ENCODE measurements at places on chromosomes 5 and 9.

- DNase-seq, result no peak
These were observed 34.7 kb downstream of the SLC6A7 start for GRCh38 chr5:150224483-150225027.

- DNase-seq, result no peak
These were observed 199.6 kb upstream of the DAB2 start for GRCh38 chr5:39624268-39624886.

GRCh38 chr5:158976035-158976434 lies 123.7 kb downstream of the EBF1 start:
- no peak for DNase-seq

- DNase-seq, result no peak
These were observed 1448.9 kb upstream of the CDH6 start for GRCh38 chr5:29744618-29745017.

- no peak for DNase-seq
These were observed 194.8 kb downstream of the CRB2 start for GRCh38 chr9:123550797-123551196.

GRCh38 chr5:163005949-163006348 lies 431.4 kb upstream of the CCNG1 start:
- DNase-seq, result no peak

DNA sequence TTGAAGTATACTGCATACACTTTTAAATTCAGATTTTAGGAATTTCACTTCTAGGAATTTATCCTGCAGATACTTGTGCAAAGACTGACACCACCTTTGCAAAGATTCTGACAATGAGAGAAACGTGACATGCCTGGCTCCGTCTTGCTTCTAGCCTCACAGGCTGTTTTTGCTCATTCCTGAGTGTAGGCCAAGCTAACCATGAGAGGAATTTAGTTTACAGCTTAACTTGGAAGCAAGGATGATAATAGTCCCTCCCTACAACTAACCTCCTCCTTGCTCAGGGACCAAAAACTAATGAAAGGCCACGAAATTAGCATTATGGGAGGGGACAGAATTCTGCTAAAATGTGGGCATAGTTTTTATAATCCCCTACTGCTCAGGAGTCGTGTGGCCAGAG lies 31.1 kb downstream of the C5orf22 start:
- peak; percentile 10 for DNase-seq

DNA sequence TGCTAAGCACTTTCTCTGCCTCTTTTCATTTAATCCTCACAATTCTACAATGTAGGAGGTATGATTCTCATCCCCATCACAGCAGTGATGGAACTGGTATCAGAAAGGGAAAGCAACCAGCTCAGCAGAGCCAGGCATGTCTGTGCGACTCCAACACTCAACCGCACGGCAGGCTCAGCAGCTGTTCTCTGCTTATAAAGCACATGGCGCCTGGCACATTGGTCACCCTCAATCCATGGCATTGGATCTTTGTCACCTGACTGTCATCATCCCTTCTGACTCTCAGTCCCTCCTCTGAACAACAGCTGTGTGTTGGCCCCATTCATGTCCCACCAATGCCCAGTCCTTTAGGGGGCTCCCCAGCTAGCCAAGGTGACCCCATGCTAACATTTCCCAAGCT lies 45.1 kb upstream of the HAND1 start:
- DNase-seq, result no peak

DNA sequence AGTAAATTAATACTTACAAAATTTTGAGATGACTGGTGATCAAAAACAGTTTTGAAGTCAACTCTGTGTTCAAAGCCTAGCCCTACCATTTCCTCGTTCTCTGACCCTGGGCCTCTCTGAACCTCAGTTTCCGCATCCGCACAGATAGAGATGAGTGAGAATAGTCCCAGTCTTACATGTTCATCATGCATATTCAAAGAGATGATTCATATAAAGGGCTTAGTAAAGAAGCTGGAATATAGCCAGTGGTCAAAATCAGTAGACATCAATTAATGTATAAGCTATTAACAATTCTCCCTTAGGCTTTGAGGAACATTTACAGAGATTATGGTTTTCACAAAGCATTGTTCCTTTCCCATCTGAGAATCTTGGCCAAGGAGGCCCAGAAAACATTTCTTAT lies 250.6 kb downstream of the SPOCK1 start:
- no peak for DNase-seq

GRCh38 chr9:116095403-116095802 lies 58.2 kb upstream of the PAPPA start:
- DNase-seq, result no peak

- DNase-seq, result no peak
These were observed 26.2 kb upstream of the BARHL1 start for GRCh38 chr9:132556235-132556634.

DNA sequence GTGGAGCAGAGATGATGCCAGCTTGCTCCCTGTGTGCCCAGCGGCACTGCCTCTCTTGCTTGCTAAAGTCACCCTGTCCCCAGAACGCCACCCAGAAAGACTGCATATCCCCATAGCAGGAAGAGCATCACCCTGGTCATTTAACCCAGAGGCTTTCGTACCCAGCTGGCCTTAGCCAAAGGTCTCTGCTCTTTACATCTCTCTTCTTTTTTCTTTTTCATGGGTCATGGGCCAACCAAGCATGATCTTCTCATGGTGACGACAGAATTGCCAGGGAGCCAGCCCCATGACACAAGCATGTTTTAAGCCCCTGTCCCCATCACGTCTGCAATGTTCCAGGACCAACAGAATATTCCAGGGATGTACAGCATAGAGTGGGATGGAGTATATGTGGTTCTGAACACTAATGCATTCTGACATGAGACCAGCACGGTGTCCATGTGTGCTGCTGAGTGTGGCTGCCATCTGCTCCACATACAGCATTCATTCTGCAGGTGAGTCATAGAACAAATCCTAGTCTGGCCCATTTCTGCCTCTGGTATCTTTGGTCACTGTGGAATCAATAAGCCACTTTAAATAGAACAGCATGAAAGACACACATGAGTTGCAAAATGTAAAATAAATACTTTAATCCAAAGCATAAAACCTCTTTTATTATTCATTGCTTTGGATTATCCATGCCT lies 203.0 kb downstream of the MED10 start:
- DNase-seq, result no peak

GRCh38 chr9:117860849-117861248 lies 156.6 kb downstream of the TLR4 start:
- DNase-seq, result no peak

DNA sequence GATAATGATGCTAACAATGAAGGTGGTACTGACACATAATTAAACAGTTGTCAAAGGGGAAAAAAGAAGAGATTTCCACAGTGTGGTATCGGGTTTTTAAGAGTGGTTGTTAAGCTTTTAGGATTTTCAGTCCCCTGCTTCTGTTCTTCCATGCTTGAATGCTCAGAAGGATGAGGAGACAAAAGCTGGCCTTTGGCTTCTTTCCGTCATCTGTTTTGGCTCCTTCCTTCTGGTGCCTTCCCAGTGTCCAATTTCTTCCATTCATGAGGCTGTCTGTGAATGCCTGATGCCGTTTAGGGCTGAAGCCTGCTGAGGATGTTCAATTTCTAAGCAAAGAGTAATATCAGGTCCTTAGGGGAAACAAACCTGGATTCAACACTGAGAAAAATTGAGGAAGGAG lies 179.6 kb upstream of the GLRA1 start:
- no peak for DNase-seq

- DNase-seq, result no peak
These were observed 362.0 kb upstream of the CDH10 start for GRCh38 chr5:25006734-25007133.

- DNase-seq, result no peak
These were observed 49.2 kb upstream of the KIAA1958 start for GRCh38 chr9:112437406-112437805.

GRCh38 chr5:6783787-6784186 lies 70.6 kb downstream of the TENT4A start:
- DNase-seq, result no peak

- DNase-seq, result peak; percentile 94
These were observed 55.6 kb downstream of the PTPDC1 start for GRCh38 chr9:94139672-94140417.

GRCh38 chr5:62412549-62413329 lies at the start of gene IPO11:
Gene IPO11, plus strand, starts transcription at chr5:62412763. Its CDS starts 24,517 bp downstream, at chr5:62437280.
- DNase-seq, result peak; percentile 100

GRCh38 chr9:72132052-72132451 lies 17.2 kb upstream of the GDA start:
- DNase-seq, result no peak

- DNase-seq, result no peak
These were observed 23.3 kb upstream of the PRDM9 start for GRCh38 chr5:23484096-23484495.

- no peak for DNase-seq
These were observed 352.1 kb downstream of the MLLT3 start for GRCh38 chr9:20270161-20270560.

GRCh38 chr9:118273048-118273447 lies 568.8 kb downstream of the TLR4 start:
- DNase-seq, result no peak

DNA sequence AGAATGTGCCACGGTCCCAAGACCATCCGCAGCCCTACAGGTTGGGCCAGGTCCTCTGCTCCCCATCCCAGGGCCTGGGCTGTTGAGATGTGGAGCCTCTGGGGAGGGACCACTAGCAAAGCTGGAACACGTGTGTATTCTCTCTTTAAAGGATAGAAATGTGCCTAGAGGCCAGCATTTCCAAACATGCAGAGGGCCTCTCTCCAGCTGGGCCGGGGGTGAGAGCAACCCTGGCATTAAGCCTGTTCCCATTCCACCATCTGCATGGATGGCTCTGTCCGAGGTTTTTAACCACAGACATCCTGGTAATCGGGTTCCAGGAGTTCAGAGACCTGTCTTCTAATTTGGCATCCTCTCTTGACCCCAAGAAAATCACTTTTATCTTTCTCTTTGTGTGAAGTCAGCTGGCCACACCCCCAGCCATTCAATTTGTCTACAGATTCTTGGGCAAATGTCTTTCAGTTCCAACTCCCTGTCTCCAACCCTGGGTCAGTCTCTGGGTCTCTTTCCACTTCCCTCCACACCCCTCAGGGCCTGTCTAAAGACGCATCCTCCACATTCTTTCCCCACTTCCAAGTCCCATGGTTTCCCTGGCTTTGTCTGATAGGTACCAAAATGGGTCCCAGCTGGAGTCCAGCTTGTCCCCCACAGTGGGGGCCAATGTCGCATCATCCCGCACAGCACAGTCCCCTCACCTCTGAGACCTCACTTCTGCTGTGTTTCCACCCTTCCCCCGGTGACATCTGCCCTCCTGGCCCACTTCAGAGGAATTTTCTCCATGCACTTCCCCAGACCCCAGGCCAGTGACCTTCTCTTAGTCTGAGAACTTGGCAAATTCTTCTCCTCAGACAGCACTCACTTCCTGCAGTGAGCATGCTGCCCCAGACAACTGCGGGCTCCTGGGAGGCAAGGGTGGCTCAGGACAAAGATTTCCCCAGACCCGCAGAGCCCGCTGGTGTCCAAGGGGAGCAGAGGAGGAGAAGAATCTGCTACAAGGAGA lies 56.8 kb downstream of the PTPDC1 start:
- DNase-seq, result no peak

DNA sequence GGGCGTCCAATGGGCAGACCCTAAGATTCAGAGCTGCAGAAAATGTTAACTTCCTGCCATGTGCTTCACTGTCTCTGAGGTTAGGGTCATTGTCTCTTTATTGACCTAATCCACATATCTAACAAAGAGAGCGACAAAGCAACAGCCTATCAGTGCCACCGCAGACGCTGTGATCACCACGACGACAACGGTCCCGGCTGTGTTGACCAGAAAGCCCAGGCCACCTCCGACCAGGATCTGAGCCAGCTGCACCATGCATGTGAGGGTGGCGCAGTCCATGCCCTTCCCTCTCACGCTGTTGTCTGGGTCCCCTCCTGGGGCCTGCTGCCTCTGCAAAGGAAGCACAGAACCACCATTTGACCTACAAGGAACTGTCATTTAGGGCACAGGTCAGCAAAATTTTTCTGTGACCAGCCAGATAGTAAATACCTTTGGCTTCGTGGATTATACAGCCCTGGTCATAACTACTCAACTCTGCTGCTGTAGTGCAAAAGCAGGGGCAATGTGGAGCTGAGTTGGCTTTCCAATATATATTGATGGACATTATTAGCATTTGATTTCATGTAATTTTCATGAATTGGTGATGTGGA lies 8.5 kb downstream of the RXFP3 start:
- no peak for DNase-seq

DNA sequence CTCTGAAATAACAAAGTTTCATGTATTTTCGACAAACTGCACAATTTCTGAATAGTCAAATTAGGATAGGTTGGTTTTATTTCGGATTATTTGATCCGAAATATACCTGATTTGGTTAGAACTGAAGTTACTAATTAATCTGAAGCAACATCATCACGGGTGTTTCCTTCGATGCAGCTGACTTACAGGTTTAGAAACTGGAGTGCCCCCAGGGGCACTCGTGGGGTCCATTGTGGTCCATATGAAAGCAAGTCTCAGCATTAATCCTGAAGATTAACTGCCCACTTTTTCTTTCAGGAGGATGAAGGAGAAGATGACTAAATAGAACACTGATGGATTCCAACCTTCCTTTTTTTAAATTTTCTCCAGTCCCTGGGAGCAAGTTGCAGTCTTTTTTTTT lies 5.3 kb downstream of the SET start:
- DNase-seq, result no peak

DNA sequence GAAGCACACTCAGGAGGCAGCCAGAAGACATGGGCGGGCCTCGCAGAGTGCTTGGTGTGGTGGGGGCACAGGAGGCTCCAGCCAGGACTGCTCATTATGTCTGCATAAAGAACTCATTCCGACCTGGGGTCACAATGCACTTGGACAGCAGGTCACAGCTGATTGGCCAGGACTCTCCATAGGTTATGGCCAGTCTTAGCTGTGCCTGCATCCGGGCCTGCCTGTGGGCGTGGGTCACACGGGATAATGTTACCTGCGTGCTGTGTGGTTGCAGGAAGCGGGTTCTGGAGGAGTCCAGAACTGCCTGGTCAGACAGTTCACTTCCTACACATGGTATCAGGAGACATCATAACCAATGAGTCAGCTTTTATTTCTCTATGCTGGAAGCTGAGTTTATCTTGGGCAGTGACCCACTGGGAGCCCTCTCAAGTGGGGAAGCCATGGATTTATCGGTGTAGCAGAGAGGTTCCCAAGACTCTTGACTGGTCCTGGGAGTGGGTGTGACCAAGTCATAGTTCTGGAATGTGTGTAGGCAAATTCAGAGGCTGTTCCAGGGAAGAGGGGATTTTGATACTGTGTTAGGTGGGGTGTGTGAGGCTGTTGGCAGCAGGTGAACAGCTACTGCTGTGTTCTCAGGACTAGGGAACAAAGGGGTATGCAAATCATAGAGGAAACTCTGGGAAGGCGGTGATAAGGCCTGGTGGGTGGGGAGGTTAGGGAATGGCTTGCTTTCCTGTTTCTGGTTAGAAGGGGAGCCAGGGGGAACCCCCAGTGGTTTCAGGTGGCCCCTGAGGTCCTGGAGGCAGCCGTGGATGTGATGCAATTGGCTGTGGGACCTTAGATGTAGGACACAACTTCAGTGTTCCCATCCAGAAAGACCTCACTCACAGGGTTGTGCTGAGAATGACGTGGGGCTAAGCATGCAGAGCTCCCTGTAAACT lies 51.3 kb downstream of the ARHGEF37 start:
- no peak for DNase-seq

DNA sequence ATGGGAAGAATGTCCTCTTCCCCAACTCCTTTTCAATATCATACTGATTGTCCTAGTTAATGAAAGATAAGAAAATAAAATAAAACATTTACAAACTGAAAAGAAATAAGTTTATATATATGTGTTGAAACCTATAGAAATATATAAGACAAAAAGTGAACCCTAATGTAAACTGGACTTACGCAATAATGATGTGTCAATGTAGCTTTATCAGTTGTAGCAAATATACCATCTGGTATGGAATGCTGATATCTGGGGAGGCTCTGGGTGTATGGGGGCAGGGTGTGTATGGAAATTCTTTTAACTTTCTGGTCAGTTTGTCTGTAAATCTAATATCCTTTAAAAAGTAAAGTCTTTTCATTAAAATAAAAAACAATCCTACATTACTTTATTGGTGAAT lies 603.9 kb downstream of the DMRTA1 start:
- no peak for DNase-seq
